ENCODE measurements at places on chromosomes 4 and X.

DNA sequence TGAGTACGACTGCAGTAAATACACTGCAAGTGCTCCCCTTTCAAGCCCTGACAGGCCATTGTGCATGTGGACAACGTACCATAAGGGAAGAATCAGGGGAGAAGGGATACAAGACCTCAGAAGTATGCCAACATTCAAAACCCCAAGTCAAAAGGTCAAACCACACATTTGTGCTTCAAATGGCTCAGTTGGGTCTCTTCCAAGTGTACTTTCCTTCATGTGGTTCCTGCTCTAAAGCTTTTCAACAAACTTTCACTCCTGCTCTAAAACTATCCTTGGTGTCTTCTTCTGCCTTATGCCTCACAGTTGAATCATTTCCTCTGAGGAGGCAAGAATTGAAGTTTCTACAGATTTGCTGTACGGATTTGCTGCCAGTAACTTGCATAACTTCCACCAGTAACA, 305.7 kb upstream of the SLIT2 start:
- no peak for DNase-seq
- no peak overlapping the region for H3K4me3 ChIP-seq
- H3K4me1 ChIP-seq: no peaks in the 10 kb centered on the region
- no peaks in the 10 kb centered on the region for H3K36me3 ChIP-seq
- no peaks in the 10 kb centered on the region for H3K27me3 ChIP-seq
- H3K27ac ChIP-seq: no peak overlapping the region

DNA sequence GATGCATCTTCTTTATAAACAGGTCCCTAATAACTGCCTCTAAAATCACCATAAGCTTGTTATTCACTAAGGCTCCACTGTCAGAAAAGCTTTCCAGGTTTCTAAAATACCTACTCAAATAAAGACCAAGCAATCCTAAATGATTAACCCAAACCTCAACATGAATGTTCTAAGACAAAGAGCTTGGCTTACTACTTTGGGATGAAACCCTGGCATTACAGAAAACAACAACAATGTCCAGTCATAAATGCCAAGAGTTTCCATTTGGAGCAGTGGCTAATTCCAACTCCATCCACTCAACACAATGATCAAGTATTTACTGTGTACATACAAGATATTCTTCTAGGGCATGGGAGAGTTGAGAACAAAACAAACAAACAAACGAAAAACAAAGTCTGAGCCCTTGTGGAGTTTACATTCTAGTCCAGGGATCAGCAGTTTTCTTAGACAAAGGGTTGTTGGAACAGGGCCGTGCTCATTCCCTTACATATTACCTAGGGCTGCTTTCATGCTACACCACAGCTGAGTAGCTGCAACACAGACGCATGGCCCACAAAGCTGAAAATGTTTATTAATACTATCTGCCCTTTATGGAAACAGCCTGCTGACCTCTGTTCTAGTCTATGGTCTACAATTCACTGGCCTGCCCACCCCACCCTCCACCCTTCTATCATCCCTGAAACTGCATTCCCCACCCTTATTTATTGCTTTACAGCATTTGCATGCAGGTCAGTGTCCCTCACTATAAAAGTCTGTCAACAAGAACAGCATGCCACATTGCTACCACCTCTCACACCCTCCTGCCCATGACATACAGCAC, 23.7 kb downstream of the ABCG2 start:
- no peaks in the 10 kb centered on the region for H3K4me1 ChIP-seq
- no peaks in the 10 kb centered on the region for H3K27me3 ChIP-seq
- no peak for DNase-seq
- H3K4me3 ChIP-seq: no peak overlapping the region
- H3K36me3 ChIP-seq: no peaks in the 10 kb centered on the region
- no peak overlapping the region for H3K27ac ChIP-seq

DNA sequence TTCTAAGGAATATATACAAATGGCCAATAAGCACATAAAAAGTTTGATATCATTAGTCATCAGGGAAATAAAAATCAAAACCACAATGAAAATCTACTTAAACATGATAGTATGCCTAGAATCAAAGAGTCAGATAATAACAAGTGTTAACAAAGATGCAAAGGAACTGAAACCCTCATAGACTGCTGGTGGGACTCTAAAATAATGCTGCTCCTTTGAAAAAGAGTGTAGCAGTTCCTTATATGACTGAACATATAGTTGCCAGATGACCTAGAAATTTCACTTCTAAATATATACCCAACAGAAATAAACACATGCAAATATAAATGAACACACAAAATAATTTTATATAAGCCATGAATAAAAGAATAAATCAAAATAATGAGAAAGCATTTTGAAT, 205.1 kb upstream of the CTSO start:
- no peaks in the 10 kb centered on the region for H3K36me3 ChIP-seq
- H3K4me1 ChIP-seq: no peaks in the 10 kb centered on the region
- no peak for DNase-seq
- no peaks in the 10 kb centered on the region for H3K27me3 ChIP-seq
- H3K4me3 ChIP-seq: no peak overlapping the region

DNA sequence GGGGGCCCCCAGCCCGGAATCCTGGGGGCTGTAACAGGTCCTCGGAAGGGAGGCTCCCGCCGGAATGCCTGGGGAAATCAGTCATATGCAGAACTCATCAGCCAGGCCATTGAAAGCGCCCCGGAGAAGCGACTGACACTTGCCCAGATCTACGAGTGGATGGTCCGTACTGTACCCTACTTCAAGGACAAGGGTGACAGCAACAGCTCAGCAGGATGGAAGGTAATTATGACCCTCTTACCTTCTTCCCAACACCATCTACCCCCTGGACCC, 1.0 kb downstream of the FOXO4 start:
- no peaks in the 10 kb centered on the region for H3K36me3 ChIP-seq
- peaks cover 3% of the 10 kb centered on the region for H3K4me1 ChIP-seq
- DNase-seq: no peak
- H3K4me3 ChIP-seq: peak overlapping the region; percentile 60

GRCh38 chrX:72121383-72121782, 10.3 kb downstream of the RTL5 start:
- H3K4me3 ChIP-seq: no peak overlapping the region

DNA sequence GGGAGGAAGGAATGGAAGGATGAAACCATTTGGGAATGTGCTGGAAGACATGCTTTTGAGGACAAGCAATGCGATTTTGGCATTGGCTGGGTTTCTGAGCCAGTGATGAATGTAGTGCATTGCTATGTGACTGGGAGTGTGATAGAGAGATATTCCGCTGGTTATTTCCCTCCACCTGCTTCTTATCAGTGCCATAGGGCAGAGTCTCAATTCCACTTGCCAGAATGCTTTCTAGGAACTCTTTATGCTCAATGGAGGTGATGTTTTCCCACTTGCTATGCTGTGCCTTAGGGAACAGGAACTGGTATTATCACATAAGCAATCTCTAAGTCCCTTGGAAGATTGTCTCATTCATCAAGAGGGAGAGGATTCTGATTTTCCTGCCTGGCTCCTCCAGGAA, 28.0 kb downstream of the TBL1X start:
- no peaks in the 10 kb centered on the region for H3K4me1 ChIP-seq
- no peak for DNase-seq
- H3K27ac ChIP-seq: no peak overlapping the region
- no peaks in the 10 kb centered on the region for H3K36me3 ChIP-seq

DNA sequence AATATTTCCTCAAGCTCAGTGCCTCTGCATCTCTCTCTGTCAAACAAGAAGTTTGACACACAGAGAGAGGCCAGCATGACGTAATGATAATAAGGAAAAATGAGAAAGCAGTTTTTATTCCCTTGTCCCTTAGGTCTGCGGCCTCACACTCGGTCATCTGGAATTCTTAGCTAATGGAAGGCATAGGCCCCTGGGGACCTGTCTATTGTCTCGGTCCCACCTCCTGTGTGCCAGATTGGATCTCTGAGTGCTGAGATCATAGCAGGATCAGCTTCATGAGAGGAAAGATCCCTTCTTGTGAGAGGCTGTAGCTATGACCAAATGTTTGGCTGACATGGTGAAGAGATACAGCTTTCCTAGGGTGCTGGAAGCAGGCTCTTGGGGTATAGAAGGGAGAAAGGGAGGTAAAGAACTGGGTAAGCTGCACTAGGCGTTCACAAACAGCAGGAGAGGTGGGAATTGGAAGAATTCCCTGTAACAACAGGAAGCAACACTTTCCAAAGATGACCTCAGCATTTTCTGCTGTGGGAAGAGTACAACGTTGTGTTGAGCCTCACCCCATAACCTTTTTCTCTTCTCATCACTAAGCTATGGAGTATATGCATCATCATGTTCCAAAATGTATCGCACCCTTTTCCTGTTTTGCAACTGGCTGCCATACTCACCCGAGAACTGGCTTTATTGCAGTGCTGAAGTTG, 20.2 kb downstream of the TMEM31 start:
- H3K27ac ChIP-seq: no peak overlapping the region
- no peak for DNase-seq
- no peak overlapping the region for H3K4me3 ChIP-seq
- H3K4me1 ChIP-seq: no peaks in the 10 kb centered on the region
- H3K36me3 ChIP-seq: no peaks in the 10 kb centered on the region
- no peaks in the 10 kb centered on the region for H3K27me3 ChIP-seq

GRCh38 chr4:32789026-32789608, 2068.9 kb downstream of the PCDH7 start:
- no peaks in the 10 kb centered on the region for H3K27me3 ChIP-seq
- H3K36me3 ChIP-seq: no peaks in the 10 kb centered on the region
- no peaks in the 10 kb centered on the region for H3K4me1 ChIP-seq

- no peak for DNase-seq
- H3K27me3 ChIP-seq: no peaks in the 10 kb centered on the region
- no peaks in the 10 kb centered on the region for H3K36me3 ChIP-seq
Observed at GRCh38 chr4:140046543-140046942, 107.4 kb downstream of the MAML3 start.

DNA sequence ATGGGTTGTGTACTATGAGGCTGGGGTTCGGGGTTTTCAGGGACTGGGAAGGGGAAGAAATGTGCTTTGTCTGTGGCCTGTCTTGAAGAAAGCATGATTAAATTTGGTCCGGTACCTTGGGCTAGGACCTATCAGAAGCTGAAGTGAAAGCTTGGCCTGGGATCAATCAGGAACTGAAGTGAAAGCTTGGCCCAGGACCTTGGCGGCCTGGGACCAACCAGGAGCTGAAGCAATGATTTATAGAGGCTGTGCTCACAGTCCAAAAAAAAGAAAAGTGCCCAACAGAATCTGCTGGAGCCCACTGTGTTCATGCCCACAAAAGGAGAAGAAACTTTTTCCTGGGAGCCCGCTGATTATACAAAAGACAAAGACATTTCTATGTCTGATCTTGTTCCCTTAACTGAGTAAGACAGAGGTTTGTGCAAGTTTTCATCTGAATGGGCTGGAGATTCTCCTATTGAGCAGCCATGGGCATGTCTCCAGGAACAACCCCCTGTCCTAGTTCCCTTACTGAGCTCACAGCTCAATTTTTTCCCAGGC, 1427.9 kb downstream of the FAM133A start:
- no peaks in the 10 kb centered on the region for H3K27me3 ChIP-seq
- no peak for DNase-seq
- H3K36me3 ChIP-seq: no peaks in the 10 kb centered on the region
- no peaks in the 10 kb centered on the region for H3K4me1 ChIP-seq
- H3K27ac ChIP-seq: no peak overlapping the region

GRCh38 chr4:1948892-1949436, 59.8 kb downstream of the NELFA start:
- DNase-seq: no peak
- no peak overlapping the region for H3K27ac ChIP-seq
- H3K36me3 ChIP-seq: no peaks in the 10 kb centered on the region
- no peak overlapping the region for H3K4me3 ChIP-seq

- no peak for DNase-seq
- no peak overlapping the region for H3K4me3 ChIP-seq
- H3K36me3 ChIP-seq: no peaks in the 10 kb centered on the region
Observed at GRCh38 chr4:154634058-154634457, 21.6 kb upstream of the FGG start.

DNA sequence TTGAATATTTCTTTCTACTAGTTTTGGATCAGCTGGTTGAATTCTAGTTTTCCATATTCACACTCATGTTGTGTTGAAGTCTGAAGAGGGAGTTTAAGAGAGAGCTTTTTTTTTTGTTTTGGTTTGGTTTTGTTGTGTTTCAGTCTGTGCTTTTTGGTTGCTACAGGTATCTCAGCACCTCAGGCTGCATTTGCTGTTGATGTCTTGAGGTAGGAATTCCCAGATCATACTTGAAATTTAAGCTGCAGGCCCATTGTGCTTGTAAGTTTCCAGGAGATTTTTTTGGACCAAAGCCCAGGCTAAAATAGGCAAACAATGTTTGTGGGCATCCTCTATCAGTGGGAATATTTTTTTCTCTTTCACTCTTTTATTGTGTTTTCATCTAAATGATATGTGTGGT, 190.2 kb upstream of the AGA start:
- H3K4me3 ChIP-seq: no peak overlapping the region
- no peaks in the 10 kb centered on the region for H3K4me1 ChIP-seq
- H3K36me3 ChIP-seq: no peaks in the 10 kb centered on the region
- no peak for DNase-seq
- H3K27me3 ChIP-seq: no peaks in the 10 kb centered on the region
- H3K27ac ChIP-seq: no peak overlapping the region

GRCh38 chr4:118353534-118354030, 779 bp upstream of the PRSS12 start:
- no peaks in the 10 kb centered on the region for H3K36me3 ChIP-seq
- DNase-seq: no peak
- peaks cover 7% of the 10 kb centered on the region for H3K27me3 ChIP-seq
- H3K4me1 ChIP-seq: peaks cover 42% of the 10 kb centered on the region
- no peak overlapping the region for H3K27ac ChIP-seq

- H3K4me1 ChIP-seq: peaks cover 13% of the 10 kb centered on the region
- H3K36me3 ChIP-seq: no peaks in the 10 kb centered on the region
- no peak for DNase-seq
- H3K4me3 ChIP-seq: no peak overlapping the region
- peak overlapping the region; percentile 13 for H3K27ac ChIP-seq
Observed at GRCh38 chr4:8267077-8267476, 2.5 kb upstream of the HTRA3 start.

DNA sequence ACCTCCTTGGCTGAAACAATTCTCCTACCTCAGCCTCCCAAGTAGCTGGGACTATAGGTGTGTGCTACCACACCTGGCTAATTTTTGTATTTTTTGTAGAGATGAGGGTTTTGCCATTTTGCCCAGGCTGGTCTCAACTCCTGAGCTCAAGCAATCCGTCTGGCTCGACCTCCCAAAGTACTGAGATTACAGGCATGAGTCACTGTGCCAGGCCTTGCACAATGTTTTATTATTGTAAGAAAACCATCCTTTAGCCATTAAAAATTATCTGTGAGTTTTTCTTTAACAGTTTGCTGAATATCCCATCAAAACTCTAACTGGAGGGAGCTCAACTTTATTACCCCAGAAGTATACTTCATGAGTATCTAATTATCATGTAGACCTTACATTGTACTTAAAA, 900.3 kb downstream of the PCDH7 start:
- H3K4me3 ChIP-seq: no peak overlapping the region
- no peak for DNase-seq
- H3K27me3 ChIP-seq: no peaks in the 10 kb centered on the region
- no peaks in the 10 kb centered on the region for H3K4me1 ChIP-seq

- no peaks in the 10 kb centered on the region for H3K27me3 ChIP-seq
- no peaks in the 10 kb centered on the region for H3K4me1 ChIP-seq
- H3K27ac ChIP-seq: no peak overlapping the region
- H3K4me3 ChIP-seq: no peak overlapping the region
- H3K36me3 ChIP-seq: no peaks in the 10 kb centered on the region
Observed at GRCh38 chrX:340121-340520, 21.5 kb upstream of the GTPBP6 start.
